ENCODE measurements at places on chromosomes 4 and X.

DNA sequence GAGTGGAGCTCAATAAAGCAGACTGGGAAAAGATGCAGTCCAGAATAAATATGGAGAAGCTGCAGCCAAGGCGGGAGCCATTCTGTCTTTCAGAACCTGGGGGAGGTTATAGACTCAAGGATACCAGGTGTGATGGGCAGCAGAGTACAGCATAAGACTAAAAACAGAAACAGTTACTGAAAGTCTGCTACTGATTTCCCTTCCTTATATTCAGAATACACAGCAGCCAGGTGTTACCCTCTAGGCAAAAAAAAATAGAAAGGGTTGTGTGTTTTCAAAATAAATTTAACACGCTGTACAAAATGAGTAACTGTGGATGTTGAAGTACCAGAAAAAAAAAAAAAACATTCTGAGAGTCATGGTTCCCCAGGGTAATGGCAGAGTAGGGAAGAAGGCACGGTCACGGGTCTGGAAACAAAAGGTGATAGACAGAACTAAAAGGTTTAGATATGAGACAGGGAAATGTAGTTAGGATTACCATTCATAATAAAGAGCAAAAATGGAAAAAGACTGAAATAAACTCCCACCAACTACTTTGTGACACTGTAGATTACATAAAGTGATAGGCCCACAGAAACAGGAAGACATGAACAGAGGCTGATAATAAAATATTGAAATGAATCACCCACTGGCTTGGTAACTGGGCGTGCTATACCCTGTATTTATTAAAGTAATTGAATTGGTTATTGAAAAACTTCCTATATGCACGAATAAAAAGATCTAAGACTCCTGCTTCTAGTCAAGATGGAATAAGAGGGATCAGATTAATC lies 10.8 kb upstream of the HHIP start:
- no peak for DNase-seq

GRCh38 chr4:163467082-163467770 lies 6.3 kb downstream of the TKTL2 start:
- DNase-seq: no peak

- no peak for DNase-seq
These were observed 32.1 kb downstream of the RPS6KA6 start for GRCh38 chrX:84155938-84156337.

GRCh38 chr4:38842994-38843393 lies 13.6 kb downstream of the TLR6 start:
- no peak for DNase-seq

- no peak for DNase-seq
These were observed 140.3 kb upstream of the ZXDB start for GRCh38 chrX:57451426-57452020.

DNA sequence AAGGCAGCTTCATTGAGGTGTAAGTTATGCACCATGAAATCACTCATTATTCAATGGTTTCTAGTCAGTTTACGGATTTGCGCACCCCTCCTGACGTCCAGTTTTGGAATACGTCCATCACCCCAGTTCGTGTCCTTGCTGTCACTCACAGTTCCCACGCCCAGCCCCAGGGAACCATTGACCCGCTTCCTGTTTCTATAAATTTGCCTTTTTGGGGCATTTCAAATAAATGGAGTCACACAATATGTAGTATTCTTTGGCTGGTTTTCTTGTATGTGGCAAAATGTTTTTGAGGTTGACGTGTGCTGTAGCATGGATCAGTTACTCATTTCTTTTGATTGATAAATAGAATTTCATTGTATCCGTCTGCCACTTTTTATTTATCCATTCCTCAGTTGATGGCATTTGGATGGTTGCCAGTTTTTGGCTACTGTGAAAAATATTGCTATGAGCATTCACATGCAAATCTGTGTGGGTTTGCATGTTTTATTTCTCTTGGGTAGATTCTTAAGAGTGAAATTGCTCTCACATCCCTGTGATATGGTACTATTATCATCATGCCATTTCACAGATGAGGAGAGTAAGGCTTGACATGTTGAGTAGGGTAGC lies 18.4 kb upstream of the SORCS2 start:
- DNase-seq: no peak

GRCh38 chr4:162162672-162163071 lies 1.1 kb downstream of the FSTL5 start:
- no peak for DNase-seq

- DNase-seq: no peak
These were observed 143.6 kb downstream of the APBB2 start for GRCh38 chr4:41070516-41071281.

DNA sequence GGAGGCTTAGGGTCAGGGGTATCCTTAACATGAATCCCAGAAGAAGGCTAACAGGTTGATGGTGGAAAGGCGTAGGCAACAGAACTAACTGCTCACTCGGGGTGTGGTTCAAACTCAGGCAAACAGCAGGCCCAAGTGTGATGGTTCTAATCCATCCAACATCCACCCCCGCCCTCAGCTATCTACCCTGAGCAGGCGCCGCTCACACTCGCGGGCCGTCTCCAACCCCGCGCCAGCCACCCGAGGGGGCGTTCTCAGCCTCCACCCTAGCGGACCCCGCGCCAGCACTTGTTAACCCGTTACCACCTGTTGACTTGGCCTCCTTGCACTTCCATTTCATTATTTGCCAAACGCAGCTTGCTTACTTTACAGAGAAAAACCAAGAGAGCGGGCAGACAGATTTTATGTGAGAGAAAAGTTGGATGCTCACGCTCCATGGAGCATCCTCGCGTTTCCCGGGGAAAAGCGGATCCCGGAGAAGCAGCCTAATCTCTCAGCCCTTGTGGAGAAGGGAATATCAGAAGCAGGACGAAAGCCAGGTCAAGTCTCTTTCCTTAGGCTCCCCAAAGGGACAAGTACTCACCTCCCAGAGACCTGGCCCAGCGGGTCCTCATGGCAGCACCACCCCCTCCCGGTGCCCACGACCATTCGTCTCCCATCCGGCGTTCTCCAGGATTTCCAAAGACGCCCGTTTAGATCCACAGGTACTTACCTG lies 773 bp downstream of the SNCA start:
- no peak for DNase-seq

GRCh38 chrX:113868711-113869110 lies 715.2 kb upstream of the HTR2C start:
- DNase-seq: no peak

Measured in iPS DF 6.9 (cell line).